ENCODE measurements at places on chromosomes 5 and 9.

- no peak for DNase-seq
Observed at GRCh38 chr5:332843-333242, 11.3 kb downstream of the AHRR start.

DNA sequence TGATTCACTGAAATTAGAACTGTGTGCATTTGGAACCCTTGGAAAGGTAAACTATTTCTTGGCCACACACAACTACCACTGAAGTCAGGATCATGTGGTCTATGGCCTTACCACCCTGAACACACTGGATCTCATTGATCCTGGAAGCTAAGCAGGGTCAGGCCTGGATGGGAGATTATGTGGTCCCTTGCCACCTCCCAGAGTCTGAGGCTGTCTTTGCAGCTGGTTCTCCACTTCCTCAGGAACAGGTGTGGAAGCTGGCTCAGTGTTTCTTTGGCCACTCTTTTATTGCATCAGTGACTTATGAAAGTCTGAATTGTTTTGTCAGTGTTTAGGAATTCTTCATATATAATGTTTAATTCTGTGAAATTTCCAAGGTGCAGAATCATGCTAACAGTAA lies 89.2 kb downstream of the TEK start:
- peak; percentile 37 for DNase-seq

GRCh38 chr9:18348083-18348475 lies 125.9 kb upstream of the ADAMTSL1 start:
- no peak for DNase-seq

DNA sequence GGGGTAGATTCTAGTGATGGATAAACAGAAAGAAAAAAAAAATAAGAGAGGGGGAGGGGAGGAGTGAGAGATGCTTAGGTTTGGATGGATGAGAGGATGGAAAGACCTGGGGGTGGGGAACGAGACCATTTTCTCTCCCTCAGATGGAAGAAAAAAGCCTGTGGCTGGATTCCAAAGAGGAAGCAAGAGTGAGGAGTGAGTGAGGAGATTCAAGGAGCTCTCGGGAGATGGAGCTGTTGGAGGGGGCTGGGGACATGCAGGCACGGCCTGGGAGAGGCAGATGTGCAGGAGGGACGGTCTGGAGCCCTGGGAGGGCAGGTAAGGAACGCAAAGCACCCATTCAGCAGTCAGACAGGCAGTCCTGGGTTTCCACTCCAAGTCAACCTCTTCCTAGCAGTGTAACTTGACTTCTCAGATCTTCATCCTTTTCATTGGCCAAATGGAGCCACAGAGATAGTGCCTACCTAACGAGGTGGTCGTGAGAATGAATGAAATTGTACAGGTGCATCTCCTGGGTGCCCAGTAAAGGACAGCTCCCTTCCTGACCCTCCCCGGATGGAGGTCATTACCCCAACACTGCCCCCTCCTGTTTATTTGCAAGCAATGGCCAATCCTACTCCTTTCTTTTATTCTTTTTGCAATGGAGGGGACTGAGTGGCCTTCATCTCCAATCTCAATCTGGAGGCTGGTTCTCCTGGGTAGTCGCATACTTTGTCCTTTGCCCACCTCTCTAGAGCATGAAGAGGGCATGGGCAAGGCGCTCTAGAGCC lies 52.2 kb downstream of the PCDH1 start:
- DNase-seq: no peak

DNA sequence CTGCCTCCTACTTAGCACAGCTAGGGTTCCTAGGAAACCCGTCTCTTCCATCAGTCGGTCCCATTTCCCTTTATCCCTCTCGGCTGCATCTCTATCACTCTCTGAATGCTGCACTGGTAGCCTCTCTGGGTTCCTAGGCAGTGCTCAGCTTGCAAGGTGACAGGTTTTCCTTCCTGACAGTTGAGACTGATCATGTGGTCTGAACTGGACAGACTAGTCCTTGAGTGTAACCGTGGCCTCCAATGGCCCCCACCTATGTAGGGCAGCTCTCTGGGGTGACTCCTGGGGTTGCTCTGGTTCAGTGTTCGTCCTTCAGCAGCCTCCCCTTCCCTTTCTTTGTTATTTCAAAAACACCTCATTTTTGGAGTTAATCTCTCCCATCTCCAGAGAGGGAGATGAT lies 3.8 kb downstream of the TMEM8B start:
- DNase-seq: no peak

DNA sequence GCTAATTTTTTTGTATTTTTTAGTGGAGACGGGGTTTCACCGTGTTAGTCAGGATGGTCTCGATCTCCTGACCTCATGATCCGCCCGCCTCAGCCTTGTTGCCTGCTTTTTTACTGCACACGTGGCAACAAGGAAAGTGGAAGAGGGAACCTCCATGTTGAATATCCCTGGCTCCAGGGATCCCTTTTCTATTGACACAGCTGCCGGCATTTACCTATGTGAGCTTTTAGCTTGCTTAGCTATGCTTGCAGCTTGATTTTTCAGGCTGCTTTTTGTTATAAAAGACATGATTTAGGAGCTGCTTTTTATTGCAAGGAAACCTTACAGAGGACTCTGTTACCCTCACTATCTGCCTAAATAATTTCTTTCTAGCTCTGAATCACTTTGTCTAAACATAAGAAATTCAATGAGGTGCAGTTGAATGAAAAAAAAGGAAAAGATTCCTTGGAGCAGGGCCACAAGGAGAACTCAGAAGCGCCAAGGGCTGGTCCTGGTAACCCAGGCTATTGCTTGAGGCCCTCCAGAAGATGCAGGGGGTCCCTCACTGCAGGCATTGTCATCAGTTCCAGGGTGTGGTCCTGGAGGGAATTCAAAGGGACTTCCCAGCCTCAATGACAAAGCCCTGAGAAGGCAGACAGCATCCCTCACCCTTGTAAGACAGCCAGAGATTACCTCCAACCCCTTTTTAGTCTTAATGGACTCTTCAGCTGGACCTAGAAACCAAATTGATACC lies 89.9 kb downstream of the SYK start:
- no peak for DNase-seq

GRCh38 chr5:168254013-168254693 lies 37.3 kb upstream of the WWC1 start:
- DNase-seq: no peak

GRCh38 chr5:42566652-42567295 lies 143.5 kb downstream of the GHR start:
- peak; percentile 73 for DNase-seq

DNA sequence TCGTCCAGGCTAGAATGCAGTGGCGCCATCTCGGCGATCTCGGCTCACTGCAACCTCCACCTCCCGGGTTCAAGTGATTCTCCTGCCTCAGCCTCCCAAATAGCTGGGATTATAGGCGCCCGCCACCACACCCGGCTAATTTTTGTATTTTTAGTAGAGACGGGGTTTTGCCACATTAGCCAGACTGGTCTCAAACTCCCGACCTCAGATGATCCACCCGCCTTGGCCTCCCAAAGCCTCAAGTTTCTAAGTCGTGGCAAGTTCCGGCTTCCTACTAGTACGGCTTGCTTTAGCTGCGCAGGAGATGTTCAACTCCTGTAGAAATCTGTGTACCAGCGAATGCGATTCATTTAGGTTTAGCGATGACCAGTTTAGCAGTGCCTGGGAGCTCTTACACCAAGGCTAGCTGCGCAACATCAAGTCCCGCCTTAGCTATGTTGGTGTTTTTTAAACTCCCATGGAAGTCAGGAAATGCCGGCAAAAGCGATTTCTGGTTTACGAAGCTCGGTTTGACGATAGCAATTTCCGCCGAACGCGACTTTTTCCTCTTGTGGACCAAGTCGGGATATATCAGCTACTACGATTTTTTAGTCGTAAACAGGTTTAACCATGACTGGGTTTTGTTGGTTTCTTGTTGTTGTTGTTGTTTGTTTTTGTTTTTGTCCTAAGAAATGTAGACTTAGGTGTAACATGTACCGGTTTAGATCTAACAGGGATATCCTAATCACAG lies 46.4 kb downstream of the ANXA2R start:
- DNase-seq: peak; percentile 48

GRCh38 chr5:84597904-84598303 lies 213.2 kb upstream of the EDIL3 start:
- DNase-seq: no peak

- DNase-seq: no peak
Observed at GRCh38 chr5:62587737-62588136, 9.1 kb downstream of the LRRC70 start.

DNA sequence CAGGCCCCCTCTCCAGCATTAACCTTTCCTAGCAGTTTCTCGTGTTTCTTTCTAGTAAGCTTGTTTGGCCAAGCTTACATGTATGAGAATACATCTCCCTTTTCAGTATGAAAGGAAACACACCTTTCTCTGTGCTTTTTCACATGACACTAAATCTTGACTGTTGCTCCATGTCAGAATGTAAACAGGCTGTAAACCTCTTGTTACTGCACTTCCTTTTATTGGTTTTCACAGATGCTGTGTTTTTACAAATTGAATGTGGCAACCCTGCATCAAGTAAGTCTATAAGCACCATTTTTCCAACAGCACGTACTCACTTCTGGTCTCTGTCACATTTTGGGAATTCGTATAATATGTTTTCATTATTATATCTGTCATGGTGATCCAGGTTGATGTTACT lies 2.2 kb upstream of the CANX start:
- no peak for DNase-seq

DNA sequence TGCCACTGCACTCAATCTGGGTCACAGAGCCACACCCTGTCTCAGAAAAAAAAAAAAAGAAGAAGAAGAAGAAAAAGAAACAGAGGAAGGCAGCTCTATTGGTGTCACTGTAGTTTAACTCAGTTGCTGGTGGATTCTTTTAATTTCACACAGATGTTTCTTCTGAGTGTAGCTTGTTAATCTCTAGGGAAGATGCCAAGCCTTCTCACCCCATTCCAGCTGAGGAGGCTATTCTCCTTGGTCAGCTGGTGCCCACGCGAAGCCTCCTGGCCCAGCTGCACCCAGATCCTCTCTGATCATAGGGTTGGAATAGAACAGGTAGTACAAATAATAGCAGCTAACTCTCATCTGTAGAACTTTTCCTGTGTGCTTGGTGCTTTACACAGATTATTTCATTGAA lies 113.8 kb upstream of the SPRY4 start:
- no peak for DNase-seq

DNA sequence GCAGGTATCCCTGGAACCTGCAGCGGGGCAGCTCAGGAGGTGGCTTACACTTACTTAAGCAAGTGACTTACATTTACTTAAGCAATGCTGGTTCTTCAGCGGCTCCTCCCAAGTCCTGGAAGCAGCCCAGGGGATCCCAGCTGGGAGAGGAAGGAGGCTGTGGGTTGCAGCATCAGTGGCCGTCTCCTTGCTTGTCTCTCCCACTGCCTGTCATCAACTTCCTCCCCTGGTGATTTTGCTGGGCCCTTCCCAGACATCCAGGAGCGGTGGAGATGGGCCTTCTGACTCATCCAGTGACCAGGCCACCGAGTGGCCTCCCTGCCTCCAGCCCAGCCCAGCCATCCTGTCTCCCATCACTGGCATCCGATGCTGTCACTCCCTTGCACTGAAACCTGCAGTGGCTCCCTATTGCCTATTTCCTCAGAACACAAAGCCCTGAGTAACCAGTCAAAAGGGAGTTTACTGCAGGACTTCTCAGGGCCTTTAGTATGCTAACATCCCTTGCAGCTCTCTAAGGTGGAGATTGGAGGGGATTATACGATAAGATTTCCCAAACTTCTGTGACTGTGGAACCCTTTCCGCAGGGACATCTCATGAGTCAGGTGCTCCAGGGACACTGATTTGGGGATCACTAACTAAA lies 155.9 kb upstream of the PHYKPL start:
- DNase-seq: peak; percentile 81

GRCh38 chr5:67639976-67640375 lies 443.4 kb upstream of the CD180 start:
- no peak for DNase-seq

DNA sequence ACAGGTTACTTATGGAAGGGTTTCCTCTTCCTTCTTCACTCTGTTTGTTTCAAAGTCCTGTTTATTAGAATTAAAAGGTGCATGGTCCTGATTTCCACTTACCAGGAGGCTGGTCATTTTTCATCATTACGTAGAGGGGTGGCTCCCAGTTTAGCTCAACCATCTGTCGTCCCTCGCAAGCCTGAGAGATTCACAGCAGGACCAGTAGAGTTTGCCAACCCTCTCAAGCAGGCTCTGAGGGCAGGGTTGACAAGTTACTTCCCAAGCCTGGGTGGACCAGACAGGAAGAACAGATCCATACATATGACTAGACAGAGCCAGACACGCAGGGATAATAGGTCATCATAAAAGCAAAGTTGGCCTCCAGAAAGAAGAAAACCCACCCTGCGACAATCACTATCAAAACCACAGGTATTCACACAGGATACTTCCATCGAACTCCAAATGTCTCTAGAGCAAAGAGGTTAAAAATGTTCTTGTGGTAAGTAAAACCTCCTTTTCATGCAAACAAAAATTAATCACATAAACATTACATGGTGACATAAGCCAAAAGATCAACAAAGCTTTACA lies 151.9 kb downstream of the ELAVL2 start:
- no peak for DNase-seq

GRCh38 chr9:85715587-85715986 lies 26.2 kb downstream of the AGTPBP1 start:
- no peak for DNase-seq

- DNase-seq: no peak
Observed at GRCh38 chr5:136776022-136776927, 410.9 kb upstream of the TRPC7 start.

DNA sequence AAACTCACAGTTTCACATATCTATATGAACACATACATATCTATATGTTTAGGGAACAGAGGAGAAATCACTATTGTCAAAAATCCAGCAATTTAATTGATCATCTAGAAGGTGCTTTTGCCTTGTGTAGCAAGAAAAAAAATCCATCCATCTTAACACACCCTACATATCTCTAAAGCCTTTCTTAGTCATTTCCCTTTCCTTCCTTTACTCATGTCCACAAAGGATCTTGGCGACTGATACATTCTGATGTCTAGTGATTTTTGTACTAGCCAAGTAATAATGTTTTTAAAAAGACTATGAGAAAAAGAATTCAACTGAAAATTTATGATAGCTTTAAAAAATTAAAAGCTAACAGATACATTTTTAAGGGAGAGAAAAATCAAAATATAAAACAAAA lies 22.5 kb downstream of the ZDHHC21 start:
- no peak for DNase-seq
